Mucosa of gallbladder (tissue), 1 donor: ENCODE measurements at places on chromosomes 1 and 21. TPM values are rescaled to one million over a fixed set of nuclear protein-coding genes. Genes with fewer than 3 reads are reported as not detected.

KCNC4 gene
- total RNA-seq: 25.5 TPM

PRAMEF2 gene
- not detected for total RNA-seq

NFIA gene
- 82.8 TPM for total RNA-seq

NUP210L gene
- 0.06 TPM for total RNA-seq
